ENCODE measurements at places on chromosomes 5 and 9. TPM values are rescaled to one million over a fixed set of nuclear protein-coding genes. Genes with fewer than 3 reads are reported as not detected.
A peak's percentile ranks its signal among the peaks of the same experiment; 100 is the strongest.

The TMEM174 gene
- not detected for total RNA-seq

The ANKRD18A gene
- 14.4 TPM for total RNA-seq

The DIPK1B gene
- 38.2 TPM for total RNA-seq

The LRRC19 gene
- not detected for total RNA-seq

The FGF1 gene
- total RNA-seq: 4.6 TPM

The C5orf63 gene
- 1.2 TPM for total RNA-seq

DNA sequence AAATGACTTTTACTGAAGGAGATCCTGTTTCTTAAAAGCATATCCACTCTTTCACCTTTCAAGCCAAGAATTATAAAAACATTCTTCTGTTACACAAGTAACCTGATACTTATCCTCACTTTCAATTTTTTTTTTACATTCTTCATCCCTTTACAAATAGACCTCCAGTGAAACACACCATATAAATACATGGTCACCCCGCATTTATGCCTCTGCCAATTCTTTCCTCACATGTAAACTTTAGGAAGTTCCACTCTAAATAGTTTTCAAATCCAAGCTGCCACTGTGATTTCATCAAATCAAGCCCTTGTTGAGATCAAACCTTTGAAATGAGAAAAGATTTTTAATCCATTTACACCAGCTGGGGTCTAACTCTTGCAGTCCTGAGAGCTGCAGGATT is 40.0 kb downstream of the GAS1 start:
- H3K27ac ChIP-seq: no peak overlapping the region
- H3K4me3 ChIP-seq: no peak overlapping the region
- H3K36me3 ChIP-seq: peaks cover 1% of the 10 kb centered on the region

GRCh38 chr9:112884721-112885120 is 6.0 kb downstream of the SLC46A2 start:
- H3K36me3 ChIP-seq: no peaks in the 10 kb centered on the region
- H3K4me1 ChIP-seq: no peaks in the 10 kb centered on the region
- DNase-seq: no peak
- H3K4me3 ChIP-seq: no peak overlapping the region

DNA sequence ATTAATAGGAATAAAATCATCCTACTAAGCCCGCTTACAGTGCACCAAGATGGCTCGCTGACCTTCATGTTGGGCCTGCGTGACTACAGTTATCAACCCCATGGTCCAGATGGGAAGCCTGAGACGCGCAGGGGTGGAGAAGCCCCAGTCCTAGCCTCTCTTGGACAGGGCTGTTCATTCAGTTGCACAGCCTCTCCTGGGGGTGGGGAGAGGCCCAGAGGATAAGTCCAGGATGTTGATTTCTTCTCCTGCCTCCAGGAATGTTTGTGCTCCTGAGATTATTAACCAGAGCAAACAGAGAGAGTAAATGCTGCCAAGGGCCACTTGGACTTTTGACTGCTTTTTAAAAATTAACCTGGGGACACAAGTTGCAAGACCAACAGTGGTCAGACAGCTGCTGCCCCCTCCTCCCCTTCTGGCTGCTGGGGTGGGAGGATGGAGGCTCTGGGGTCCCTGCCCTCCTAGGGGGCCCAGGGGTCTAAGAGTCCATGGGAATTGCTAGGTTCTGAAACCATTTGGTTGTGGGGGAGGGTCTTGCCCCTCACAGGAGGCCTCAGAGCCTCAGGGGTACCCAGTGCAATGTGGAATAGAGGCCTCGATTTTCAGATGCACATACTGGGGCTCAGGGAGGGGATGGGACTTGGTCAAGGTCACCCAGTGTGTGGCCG is 2.8 kb upstream of the AMBP start:
- no peak overlapping the region for H3K27ac ChIP-seq
- no peaks in the 10 kb centered on the region for H3K4me1 ChIP-seq
- peak; percentile 8 for DNase-seq
- no peaks in the 10 kb centered on the region for H3K36me3 ChIP-seq

- no peak overlapping the region for H3K27ac ChIP-seq
- no peak overlapping the region for H3K4me3 ChIP-seq
- no peaks in the 10 kb centered on the region for H3K4me1 ChIP-seq
- no peaks in the 10 kb centered on the region for H3K36me3 ChIP-seq
Measured at GRCh38 chr5:82487131-82487530, 209.0 kb upstream of the RPS23 start.

DNA sequence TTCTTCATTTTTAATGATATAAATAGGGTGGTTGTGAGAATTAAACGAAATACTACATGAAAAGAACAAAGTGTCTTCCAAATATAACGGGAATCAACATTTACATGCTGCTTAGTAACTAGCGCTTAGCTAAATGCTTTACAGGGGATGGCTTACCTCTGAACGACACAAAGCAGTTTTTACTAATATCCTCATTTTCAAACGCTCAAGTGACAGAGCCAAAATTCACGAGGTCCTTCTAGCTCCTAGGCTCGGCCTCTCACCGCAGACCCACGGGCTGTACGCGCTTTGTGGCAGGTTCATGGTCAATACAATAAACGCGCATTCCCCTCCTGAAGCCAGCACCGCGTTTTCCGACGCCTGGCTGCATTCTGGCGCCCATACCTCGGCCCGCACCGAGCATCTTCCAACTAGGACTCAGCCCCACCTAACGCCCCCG is 442 bp downstream of the ZNF510 start:
- H3K36me3 ChIP-seq: peaks cover 42% of the 10 kb centered on the region
- H3K4me1 ChIP-seq: peaks cover 4% of the 10 kb centered on the region
- H3K4me3 ChIP-seq: peak overlapping the region; percentile 94
- no peaks in the 10 kb centered on the region for H3K27me3 ChIP-seq
- H3K27ac ChIP-seq: no peak overlapping the region

- no peaks in the 10 kb centered on the region for H3K27me3 ChIP-seq
- no peak overlapping the region for H3K4me3 ChIP-seq
- H3K36me3 ChIP-seq: no peaks in the 10 kb centered on the region
- H3K27ac ChIP-seq: no peak overlapping the region
Measured at GRCh38 chr9:106717686-106718085, 145.3 kb upstream of the ZNF462 start.

DNA sequence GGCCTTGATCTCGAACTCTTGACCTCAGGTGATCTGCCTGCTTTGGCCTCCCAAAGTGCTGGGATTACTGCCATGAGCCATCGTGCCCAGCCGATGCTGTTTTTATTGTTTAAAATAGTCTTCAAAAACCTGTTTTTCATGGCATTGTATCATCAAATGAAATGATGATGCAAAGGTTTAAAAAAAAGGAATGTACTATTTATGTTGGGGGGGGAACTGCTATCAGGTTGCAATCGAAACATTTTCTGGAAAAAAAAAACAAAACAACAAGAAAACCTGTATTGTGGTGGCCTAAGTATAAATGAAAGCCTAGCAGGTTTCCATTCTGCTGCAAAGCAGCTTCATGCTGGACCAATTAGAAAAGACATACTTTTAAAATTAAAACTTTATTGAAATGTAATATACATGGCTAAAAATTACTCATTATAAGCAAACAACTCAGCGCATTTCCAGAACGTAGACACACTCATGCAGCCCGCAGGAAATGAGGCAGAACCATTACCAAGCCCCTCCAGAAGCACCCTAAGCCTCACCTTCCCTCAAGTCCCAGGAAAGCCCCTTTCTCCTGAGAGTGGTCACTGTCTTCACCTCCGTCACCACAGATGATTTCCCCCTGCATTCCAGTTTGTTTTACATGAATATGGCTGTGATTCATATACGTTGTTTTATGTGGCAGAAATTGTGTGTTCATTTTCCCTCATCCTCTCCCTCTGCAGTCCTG is 19.0 kb downstream of the GPR107 start:
- peaks cover 21% of the 10 kb centered on the region for H3K36me3 ChIP-seq
- no peak overlapping the region for H3K27ac ChIP-seq
- no peak for DNase-seq
- H3K4me1 ChIP-seq: no peaks in the 10 kb centered on the region
- no peak overlapping the region for H3K4me3 ChIP-seq

DNA sequence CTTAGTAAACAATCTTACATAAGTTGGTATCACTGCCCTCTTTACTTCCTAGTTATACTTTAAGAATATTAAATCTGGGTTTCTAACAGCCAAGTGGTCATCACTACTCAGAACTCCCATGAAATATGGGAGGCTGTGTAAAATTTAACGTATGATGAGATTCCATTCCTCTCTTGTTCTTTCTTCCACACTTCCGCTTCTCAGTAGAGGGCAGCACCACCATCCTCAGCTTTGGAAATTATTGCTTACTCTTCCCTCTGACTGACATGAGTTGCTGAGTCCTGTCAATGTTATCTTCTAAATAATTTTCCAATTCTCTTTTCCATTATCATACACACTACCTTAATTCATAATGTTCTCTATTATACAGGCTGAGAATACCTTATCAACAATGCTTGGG is 194.0 kb downstream of the RFX3 start:
- DNase-seq: no peak
- H3K4me3 ChIP-seq: no peak overlapping the region
- H3K36me3 ChIP-seq: 0 out of 2 replicates have a peak, but pooled peaks cover 4% of the 10 kb centered on the region
- H3K27ac ChIP-seq: no peak overlapping the region
- no peaks in the 10 kb centered on the region for H3K4me1 ChIP-seq

GRCh38 chr9:117044241-117044640 is 357.1 kb downstream of the TRIM32 start:
- H3K27ac ChIP-seq: no peak overlapping the region
- no peaks in the 10 kb centered on the region for H3K4me1 ChIP-seq
- H3K4me3 ChIP-seq: no peak overlapping the region

DNA sequence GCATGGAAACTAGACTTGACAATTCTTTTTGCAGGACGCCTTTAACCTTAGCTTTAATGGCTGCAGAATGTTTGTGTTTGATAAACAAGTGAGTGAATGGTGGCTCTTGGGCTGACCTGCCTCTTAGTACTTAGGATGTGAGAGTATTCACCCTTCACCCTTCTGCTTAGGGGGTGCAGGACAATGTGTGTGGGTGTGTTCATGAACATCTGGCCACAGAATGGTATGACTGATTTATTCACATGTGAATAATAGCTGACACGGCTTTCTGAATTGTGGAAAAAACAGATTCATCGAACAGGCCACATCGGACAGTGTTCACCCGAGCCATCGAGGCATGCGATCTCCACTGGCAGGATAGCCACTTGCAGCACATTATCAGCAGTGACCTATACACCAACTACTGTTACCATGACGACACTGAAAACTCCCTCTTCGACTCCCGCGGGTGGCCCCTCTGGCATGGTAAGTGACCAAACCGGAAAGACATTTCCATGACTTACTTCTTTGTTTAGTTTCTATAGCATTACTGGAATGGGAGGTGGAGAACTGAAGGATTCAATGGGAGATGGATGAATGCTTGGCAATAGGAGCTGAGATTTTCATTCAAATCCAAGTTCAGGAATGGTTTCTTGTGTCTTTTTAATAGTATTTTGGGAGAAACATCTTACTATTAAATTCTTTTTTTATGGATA is 193.6 kb downstream of the ZSWIM6 start:
- 0 out of 2 replicates have a peak, but pooled peaks cover 3% of the 10 kb centered on the region for H3K36me3 ChIP-seq
- DNase-seq: no peak
- H3K4me3 ChIP-seq: no peak overlapping the region
- no peaks in the 10 kb centered on the region for H3K4me1 ChIP-seq
- H3K27ac ChIP-seq: no peak overlapping the region

GRCh38 chr5:13252699-13253098 is 691.8 kb downstream of the DNAH5 start:
- H3K27ac ChIP-seq: no peak overlapping the region
- no peaks in the 10 kb centered on the region for H3K36me3 ChIP-seq
- peaks cover 3% of the 10 kb centered on the region for H3K4me1 ChIP-seq
- H3K4me3 ChIP-seq: no peak overlapping the region

DNA sequence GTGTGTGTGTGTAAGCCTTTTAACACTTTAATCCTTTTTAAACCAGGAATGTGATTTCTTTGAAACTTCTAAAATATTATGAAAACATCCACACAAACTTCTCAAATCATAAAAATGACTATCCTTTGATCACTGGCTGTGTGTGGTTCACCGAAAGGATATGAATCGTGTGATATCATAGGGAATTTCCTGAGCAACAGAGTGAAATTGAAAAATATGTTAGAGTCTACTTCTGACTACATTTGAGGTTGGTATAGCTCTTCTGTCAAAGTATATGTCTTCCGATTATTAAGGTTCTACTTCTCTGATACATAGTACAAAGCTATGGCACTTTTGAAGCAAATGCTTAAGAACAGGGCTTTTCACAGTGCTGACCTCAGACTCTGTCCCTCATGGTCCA is 40.3 kb downstream of the RGMB start:
- no peak for DNase-seq
- H3K27me3 ChIP-seq: no peaks in the 10 kb centered on the region
- no peak overlapping the region for H3K27ac ChIP-seq

DNA sequence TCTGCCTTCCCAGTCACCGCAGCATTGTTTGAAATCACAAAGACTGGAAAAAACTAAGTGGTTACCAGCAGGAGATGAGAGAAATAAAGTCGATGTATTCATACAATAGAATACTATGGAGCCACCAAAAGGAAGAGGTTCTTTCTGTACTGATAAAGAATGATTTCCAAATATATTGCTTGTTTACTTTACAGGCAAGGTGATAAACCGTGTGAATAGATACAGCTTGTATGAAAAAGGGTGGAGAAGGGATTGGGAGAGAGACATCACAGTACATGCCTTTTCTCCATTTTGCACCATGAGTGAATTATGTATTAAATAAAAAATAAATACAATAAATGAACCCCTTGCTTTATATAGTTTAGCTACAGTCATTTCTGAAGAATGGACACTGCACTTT is 91.7 kb downstream of the RFK start:
- no peak overlapping the region for H3K27ac ChIP-seq
- no peak for DNase-seq
- no peak overlapping the region for H3K4me3 ChIP-seq
- H3K4me1 ChIP-seq: no peaks in the 10 kb centered on the region
- H3K27me3 ChIP-seq: no peaks in the 10 kb centered on the region

- DNase-seq: no peak
- H3K4me3 ChIP-seq: no peak overlapping the region
- 0 out of 2 replicates have a peak, but pooled peaks cover 2% of the 10 kb centered on the region for H3K36me3 ChIP-seq
- H3K27ac ChIP-seq: no peak overlapping the region
- no peaks in the 10 kb centered on the region for H3K27me3 ChIP-seq
Measured at GRCh38 chr9:107478805-107479204, 10.8 kb downstream of the KLF4 start.

- no peak overlapping the region for H3K4me3 ChIP-seq
- H3K27me3 ChIP-seq: no peaks in the 10 kb centered on the region
- no peak for DNase-seq
- H3K27ac ChIP-seq: no peak overlapping the region
- H3K36me3 ChIP-seq: no peaks in the 10 kb centered on the region
Measured at GRCh38 chr9:107368696-107369095, 85.6 kb downstream of the RAD23B start.

- H3K27me3 ChIP-seq: no peaks in the 10 kb centered on the region
- H3K4me1 ChIP-seq: no peaks in the 10 kb centered on the region
- H3K27ac ChIP-seq: no peak overlapping the region
- no peak for DNase-seq
- H3K4me3 ChIP-seq: no peak overlapping the region
Measured at GRCh38 chr9:83800236-83801033, 17.1 kb downstream of the GKAP1 start.

- no peak overlapping the region for H3K27ac ChIP-seq
- H3K36me3 ChIP-seq: peaks cover 39% of the 10 kb centered on the region
- H3K4me3 ChIP-seq: no peak overlapping the region
Measured at GRCh38 chr9:5708414-5708813, 79.5 kb downstream of the RIC1 start.
